ENCODE measurements at places on chromosomes 16 and 17. TPM values are rescaled to one million over a fixed set of nuclear protein-coding genes. Genes with fewer than 3 reads are reported as not detected.

DNA sequence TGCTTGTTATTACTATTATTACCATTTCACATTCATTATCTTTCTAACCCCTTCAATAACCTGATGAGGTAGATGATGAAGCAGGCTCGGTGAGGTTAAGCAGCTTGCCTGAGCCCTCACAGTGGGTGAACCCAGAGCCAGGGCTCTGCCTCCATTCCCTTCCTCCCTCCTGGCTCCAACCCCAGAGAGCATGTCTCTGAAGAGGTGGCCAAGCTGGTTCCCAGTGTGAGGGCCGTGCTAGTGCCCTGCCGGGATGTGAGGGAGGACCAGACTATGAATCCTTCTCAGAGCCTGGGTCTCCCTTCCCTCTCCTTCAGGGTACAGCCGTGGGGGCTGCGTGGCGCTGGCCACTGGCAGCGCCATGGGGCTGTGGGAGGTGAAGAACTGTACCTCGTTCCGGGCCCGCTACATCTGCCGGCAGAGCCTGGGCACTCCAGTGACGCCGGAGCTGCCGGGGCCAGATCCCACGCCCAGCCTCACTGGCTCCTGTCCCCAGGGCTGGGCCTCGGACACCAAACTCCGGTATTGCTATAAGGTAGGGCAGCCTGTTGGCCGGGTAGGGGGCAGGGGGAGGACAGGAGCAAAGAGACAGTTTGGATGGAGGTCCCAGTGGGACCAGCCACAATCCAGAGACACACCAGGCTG lies 49.6 kb downstream of the MRC2 start:
- no peak for DNase-seq
- no peak overlapping the region for H3K4me3 ChIP-seq
- H3K27me3 ChIP-seq = no peaks in the 10 kb centered on the region
- H3K4me1 ChIP-seq = no peaks in the 10 kb centered on the region

GRCh38 chr16:72818236-72818845 lies 229.6 kb downstream of the ZFHX3 start:
- DNase-seq = no peak
- no peak overlapping the region for H3K27ac ChIP-seq
- H3K27me3 ChIP-seq = no peaks in the 10 kb centered on the region
- no peak overlapping the region for H3K4me3 ChIP-seq
- H3K36me3 ChIP-seq = no peaks in the 10 kb centered on the region
- peaks cover 30% of the 10 kb centered on the region for H3K4me1 ChIP-seq

DNA sequence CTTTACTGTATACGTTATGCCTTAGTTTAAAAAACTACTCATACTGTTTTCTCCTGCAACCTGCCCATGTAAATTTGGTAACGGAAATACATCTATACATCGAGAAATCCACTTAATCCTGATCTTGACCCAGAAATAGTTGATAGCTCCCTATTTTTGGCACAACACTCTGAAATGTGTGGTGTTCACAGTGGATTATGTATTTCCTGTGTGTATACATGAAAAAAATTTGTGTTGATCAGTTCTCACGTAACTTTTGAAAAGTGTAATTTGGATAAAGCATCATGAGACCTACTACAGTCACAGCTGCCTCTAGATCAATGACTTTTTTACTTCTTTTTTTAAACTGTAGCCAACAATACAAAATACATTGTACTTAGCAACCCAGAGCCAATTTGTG lies 90.7 kb downstream of the VMP1 start:
- H3K36me3 ChIP-seq = no peaks in the 10 kb centered on the region
- DNase-seq = no peak
- H3K4me3 ChIP-seq = no peak overlapping the region
- H3K27ac ChIP-seq = no peak overlapping the region
- H3K4me1 ChIP-seq = peaks cover 7% of the 10 kb centered on the region
- no peaks in the 10 kb centered on the region for H3K27me3 ChIP-seq

GRCh38 chr16:12468552-12468951 lies 335.1 kb downstream of the CPPED1 start:
- no peak overlapping the region for H3K4me3 ChIP-seq
- no peaks in the 10 kb centered on the region for H3K36me3 ChIP-seq
- DNase-seq = no peak
- no peaks in the 10 kb centered on the region for H3K4me1 ChIP-seq
- no peaks in the 10 kb centered on the region for H3K27me3 ChIP-seq

GRCh38 chr17:10579270-10579669 lies 29.8 kb upstream of the MYH2 start:
- H3K36me3 ChIP-seq = no peaks in the 10 kb centered on the region
- H3K27me3 ChIP-seq = peaks cover 5% of the 10 kb centered on the region
- no peaks in the 10 kb centered on the region for H3K4me1 ChIP-seq
- H3K27ac ChIP-seq = no peak overlapping the region
- H3K4me3 ChIP-seq = no peak overlapping the region

DNA sequence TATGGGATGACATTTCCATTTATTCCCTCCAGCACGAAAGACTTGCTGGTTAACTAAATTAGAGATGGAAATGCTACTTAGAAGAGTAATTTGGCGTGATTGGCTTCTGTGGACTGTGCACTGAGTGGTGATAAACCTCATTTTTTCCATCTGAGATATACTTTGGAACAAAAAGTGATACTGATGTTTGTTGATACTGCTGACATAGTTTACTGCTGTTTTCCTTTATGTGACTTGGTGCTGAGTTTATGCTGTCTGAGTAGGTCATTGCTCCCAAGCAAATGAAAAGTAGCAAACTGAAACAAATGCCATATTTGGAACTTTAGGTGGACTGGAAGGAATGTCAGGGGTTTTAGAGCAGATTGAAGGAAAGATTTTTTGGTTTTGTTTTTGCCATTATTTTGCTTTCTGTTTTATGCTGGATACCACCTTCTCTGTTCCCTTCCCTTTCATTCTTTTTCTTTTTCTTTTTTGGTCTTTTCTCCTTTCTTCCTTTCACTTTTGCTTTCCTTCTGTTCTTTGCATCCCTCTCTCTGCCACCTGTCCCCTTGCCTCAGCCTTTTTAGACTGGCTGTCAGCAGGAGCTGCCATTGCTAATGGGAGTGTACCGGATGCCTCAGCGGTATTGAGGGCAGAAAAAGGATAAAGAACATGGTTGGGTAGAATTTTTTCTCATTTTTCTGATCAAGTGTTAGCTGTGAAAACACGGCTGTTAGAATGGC lies 41.8 kb downstream of the NUP93 start:
- H3K27ac ChIP-seq = no peak overlapping the region
- H3K4me3 ChIP-seq = no peak overlapping the region
- H3K27me3 ChIP-seq = no peaks in the 10 kb centered on the region
- peaks cover 9% of the 10 kb centered on the region for H3K4me1 ChIP-seq

DNA sequence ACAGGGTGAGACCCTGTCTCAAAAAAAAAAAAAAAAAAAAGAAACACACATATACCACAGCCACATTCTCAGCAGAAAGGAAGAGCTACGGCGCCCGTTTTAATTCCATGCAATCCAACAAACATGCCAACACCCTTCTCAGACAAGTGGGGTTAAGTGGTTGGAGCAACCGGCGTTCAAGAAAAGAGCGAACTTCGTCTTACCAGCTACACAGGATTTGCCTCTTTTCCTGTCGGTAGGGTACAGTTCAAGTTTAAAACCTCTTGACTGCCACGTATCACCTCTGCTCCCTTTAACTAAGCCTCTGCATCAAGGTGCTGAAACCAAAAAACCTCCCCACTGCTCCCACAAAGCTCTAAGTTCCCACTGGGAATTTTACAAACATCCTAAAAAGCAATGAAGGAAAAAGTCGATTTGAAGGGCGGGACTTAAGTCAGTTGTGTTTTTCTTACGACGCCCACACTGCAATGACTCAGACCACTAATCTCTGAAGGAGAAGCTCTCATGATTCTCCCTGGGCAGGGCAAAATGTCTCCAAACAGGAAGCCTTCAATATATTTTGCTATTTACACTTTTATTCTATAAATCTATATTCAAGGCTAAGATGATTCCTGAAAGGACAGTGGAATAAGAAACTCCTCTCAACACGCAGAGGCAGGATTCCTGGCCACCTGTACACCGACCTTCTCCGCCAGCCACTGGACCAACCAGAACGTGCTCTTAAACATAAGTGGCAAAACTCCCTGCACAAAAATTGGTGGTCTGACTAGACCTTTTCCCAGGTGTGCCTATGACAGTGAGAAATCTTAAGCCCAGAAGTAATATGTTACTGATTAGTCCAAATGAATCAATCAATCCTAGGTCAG lies 18.8 kb downstream of the SRP68 start:
- H3K4me1 ChIP-seq = peaks cover 4% of the 10 kb centered on the region
- DNase-seq = peak; percentile 71
- peaks cover 80% of the 10 kb centered on the region for H3K36me3 ChIP-seq
- no peaks in the 10 kb centered on the region for H3K27me3 ChIP-seq
- no peak overlapping the region for H3K27ac ChIP-seq
- H3K4me3 ChIP-seq = no peak overlapping the region

GRCh38 chr17:1212946-1213345 lies 33.2 kb upstream of the ABR start:
- H3K27me3 ChIP-seq = peaks cover 35% of the 10 kb centered on the region
- no peak overlapping the region for H3K4me3 ChIP-seq
- H3K36me3 ChIP-seq = no peaks in the 10 kb centered on the region
- H3K27ac ChIP-seq = no peak overlapping the region

DNA sequence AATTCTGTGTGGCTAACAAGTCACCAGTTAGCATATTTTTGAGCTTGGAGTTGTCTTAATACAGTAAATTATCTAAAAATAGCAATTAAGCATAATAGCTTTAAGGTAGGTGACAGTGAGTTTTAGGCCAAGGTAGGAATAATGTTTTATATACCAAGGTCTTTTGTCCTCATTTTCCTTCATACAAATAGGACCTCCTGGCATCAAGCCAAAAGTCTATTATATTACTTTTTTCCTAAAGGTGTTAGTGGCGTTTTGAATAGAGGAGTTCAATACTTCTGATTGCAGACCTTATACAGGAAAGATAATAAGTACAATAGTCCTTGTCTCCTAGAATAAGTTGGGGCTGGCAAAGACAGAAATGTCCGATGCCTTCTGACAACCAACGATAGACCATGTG lies 2277.7 kb downstream of the TP53TG3F start:
- no peak overlapping the region for H3K27ac ChIP-seq
- H3K4me1 ChIP-seq = no peaks in the 10 kb centered on the region
- no peaks in the 10 kb centered on the region for H3K36me3 ChIP-seq
- H3K4me3 ChIP-seq = no peak overlapping the region
- H3K27me3 ChIP-seq = no peaks in the 10 kb centered on the region
- DNase-seq = peak; percentile 1

SLC5A11 gene
- total RNA-seq = not detected

IGF2BP1 gene
- total RNA-seq = 4.3 TPM

DNA sequence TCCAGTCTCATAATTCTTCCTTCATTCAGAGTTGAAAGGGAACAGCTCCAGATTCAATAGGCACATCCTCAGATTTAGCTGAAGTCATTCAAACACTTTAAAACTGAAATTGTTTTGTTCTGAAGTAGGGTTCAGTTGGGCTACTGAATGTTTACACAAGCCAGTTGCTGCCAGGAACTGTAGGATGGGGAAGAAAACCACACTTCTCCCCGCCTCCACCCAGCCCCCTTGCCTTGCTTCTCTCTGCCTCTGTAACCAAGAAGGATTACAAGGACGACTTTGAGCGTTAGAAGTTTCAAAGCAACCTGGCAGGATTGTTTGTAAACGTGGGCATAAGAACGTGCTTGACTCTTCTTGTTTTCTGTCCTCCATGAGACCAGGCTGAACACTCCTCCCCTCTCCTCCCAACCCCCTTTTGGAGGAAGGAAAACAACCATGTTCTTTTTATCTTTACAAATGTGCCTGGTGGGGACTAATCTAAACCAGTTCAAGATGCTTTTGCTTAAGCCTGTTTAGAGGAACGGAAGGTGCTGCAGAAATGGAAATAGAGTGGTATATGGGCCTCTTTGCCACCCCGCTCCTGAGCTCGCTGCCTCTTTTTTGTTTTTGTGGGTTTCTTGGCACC lies 287.9 kb downstream of the FTO start:
- H3K4me1 ChIP-seq = no peaks in the 10 kb centered on the region
- H3K27ac ChIP-seq = no peak overlapping the region
- no peak overlapping the region for H3K4me3 ChIP-seq
- DNase-seq = no peak
- no peaks in the 10 kb centered on the region for H3K27me3 ChIP-seq

- no peaks in the 10 kb centered on the region for H3K27me3 ChIP-seq
- no peak overlapping the region for H3K4me3 ChIP-seq
- peak; percentile 79 for DNase-seq
- H3K36me3 ChIP-seq = peaks cover 10% of the 10 kb centered on the region
- H3K27ac ChIP-seq = no peak overlapping the region
- H3K4me1 ChIP-seq = peaks cover 8% of the 10 kb centered on the region
Measured at GRCh38 chr17:39174920-39175694, 9.1 kb upstream of the ARL5C start.

DNA sequence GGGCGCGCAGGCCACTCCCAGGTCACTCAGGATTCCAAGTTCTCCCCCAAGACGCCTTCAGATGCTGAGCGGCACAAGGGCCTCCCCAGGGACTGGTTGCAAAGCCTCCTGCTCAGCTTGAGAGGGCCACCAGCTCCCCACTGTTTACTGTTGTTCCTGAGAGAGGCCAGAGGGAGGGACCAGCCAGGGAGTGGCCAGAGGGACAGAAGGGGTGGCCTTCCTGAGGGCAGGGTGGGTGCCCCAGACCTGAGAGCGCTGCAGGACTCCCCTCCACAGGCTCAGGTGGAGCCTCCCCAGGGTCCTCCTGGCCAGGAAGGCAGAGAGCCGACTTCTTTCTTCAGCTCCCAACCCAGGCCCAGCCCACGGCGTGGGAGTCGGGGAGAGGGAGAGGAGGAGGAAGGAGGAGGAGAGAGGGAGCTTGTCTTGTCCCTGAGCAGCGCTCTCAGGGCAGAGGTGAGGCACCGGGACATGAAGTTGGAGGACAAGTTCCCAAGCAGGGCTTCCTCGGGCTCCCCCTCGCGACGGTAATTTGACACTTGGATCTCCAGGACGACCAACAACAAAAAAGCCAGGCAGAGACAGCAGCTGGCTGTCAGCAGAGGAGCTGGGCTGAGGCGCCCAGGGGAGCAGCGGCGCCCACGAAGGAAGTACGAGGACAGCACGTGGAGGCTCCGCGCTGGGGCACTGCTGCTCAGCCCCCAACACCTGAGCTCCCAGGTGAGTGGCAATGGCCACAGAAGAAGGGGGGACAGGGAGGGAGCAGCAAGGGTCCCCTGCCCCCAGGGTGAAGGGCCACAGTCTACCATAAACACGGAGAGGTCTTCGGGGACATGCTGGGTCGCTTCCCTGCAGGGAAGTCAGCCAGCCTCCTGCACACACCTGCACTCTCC lies 497 bp downstream of the SMIM5 start:
- peak; percentile 96 for DNase-seq
- H3K27ac ChIP-seq = peak overlapping the region; percentile 73
- H3K4me3 ChIP-seq = no peak overlapping the region
- peaks cover 13% of the 10 kb centered on the region for H3K4me1 ChIP-seq
- no peaks in the 10 kb centered on the region for H3K36me3 ChIP-seq
- no peaks in the 10 kb centered on the region for H3K27me3 ChIP-seq

GRCh38 chr17:9361188-9361955 lies 214.2 kb downstream of the STX8 start:
- H3K27ac ChIP-seq = peak overlapping the region; percentile 72
- peak; percentile 94 for DNase-seq
- no peaks in the 10 kb centered on the region for H3K27me3 ChIP-seq
- no peaks in the 10 kb centered on the region for H3K36me3 ChIP-seq

FCSK gene
- 6.1 TPM for total RNA-seq
